ENCODE measurements at places on chromosomes 2 and 18. TPM values are rescaled to one million over a fixed set of nuclear protein-coding genes. Genes with fewer than 3 reads are reported as not detected.

DNA sequence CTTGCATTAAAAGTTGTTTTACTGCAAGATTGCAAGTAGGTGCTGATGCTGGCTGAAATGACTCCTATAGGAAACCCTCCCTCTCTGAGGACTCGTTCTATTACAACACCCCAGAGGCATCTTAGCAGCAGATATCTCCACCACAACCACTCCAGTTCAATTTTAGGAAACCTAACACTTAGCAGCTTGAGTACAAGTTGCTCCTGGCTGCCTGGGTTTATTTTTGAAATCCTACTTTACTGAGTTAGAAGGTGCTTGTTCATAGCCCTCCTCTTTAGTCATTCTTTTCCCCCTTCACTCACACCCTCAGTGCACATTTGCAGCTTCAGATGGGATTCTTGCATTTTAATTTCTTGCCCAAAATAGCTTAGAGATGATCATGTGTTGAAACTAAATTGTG, 111.5 kb downstream of the MTCL1 start:
- no peak for DNase-seq

Gene SIX3
- total RNA-seq, result not detected

GRCh38 chr2:72778410-72778809, 47.4 kb downstream of the EXOC6B start:
- no peak for DNase-seq

Gene PLCD4
- total RNA-seq, result 1.9 TPM

DNA sequence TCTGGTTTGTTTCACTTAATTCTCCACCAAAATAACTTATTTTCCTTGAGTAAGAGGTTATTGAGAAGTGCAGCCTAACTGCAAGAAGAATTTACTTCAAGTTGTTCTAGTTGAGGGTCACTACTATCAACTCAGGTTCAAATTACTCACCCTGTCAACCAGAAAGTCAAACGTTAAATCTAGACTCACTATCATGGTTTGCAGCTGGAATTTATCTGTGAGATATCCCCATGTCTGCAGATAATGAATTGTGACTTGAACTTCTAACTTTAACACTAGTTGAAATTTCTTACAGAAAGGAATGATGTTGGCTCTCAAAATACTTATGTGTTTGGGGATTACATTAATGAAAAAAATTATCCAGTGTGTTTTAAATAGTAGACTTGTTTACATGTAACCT, 1145.7 kb upstream of the NXPH2 start:
- DNase-seq, result no peak

GRCh38 chr2:64639691-64640090, 14.0 kb downstream of the SERTAD2 start:
- DNase-seq, result no peak

Gene ITGB6
- total RNA-seq, result 13.7 TPM

DNA sequence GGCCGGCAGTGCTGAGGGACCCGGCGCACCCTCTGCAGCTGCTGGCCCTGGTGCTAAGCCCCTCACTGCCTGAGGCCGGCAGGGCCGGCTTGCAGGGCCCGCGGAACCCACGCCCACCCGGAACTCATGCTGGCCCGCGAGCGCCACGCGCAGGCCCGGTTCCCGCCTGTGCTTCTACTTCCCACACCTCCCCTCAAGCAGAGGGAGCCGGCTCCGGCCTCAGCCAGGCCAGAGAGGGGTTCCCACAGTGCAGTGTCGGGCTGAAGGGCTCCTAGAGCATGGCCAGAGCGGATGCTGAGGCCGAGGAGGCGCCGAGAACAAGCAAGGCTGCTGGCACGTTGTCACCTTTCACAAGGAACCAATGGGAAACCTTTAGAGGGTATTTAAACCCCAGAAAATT, 36.8 kb upstream of the ZNF532 start:
- DNase-seq, result no peak

DNA sequence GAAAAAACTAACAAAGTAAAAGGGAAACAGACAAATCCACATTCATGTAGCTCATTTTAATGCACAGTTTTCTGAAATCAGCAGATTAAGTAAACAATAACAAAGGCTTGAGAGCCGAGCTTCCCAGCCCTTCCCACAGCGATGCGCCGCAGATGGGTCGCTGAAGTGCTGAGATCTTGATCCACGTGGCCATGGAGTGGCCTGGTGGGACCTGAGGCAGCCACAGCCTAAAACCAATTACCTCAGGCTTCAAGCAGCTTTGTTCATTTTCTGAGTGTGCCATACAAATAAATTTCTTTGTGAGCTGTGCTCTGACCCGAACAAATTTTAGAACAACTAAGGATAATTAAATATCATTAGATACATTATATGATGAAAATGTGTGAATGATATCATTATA, 25.6 kb upstream of the CYRIA start:
- DNase-seq, result no peak

- DNase-seq, result no peak
Observed at GRCh38 chr2:108787216-108787541, 608 bp downstream of the CCDC138 start.

- DNase-seq, result peak; percentile 12
Observed at GRCh38 chr2:240347949-240348500, 87.4 kb upstream of the GPC1 start.

DNA sequence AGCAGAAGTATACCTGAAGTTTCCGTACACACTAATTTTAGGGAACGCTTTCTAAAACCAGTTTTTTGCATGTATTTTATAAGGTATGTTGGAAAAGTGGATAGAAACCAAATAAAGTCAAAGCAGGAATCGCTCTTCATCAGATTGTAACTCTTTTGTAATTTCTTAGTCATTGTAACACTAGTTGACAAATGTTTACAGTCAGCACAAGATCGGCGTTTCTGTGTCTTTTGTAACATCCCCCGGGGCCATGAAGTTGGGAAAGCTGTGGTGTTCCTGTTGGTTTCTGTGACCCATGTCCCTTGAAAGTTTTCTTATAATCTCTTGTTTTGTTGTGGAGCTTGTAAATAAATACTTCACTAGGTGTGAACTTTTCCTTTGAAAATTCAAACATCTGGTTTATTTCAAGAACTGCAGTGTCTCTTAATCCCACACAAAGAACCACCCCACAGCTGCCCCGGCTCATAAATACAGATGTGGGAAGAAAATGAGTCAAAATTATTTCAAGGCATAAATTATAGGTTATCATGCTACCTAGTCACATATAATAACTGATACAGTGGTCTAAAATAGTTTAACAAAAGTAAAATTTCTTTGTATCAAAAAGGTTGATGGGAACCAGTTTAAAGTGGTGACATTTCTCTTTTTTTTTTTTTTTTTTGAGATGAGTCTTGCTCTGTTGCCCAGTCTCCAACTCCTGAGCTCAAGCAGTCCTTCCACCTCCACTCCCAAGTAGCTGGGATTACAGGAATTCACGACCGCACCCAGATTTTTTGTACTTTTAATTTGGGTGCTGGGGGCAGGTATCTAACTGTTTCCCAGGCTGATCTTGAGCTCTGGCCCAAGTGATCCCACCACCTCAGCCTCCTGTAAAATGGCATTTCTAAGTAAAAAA, 751 bp upstream of the NMI start:
- peak; percentile 20 for DNase-seq

Gene RAPGEF4
- total RNA-seq, result 8.0 TPM

- DNase-seq, result no peak
Observed at GRCh38 chr2:177058747-177059146, 153.8 kb upstream of the HNRNPA3 start.

Gene DNAJC10
- total RNA-seq, result 76.4 TPM

GRCh38 chr2:37779139-37779538, 107.7 kb upstream of the CDC42EP3 start:
- DNase-seq, result no peak

DNA sequence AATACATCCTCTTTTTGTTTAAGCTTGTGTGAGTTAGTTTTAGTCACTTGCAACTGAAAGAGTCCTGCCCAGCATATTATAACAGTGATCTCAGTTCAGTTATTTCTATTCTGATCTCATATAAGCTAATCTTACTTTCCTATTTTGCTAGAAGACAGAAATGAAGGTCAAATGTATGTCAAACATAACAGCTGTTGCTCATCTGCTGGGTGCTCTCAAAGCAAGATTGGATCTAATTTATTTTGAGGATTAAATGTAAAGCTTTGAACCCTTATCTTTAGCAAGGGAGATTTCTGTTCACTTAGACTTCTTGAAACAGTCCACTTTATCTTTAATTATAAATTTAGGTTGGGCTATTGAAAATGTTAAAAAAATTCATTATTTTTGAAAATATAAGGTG, 31.2 kb downstream of the CRYGD start:
- no peak for DNase-seq

DNA sequence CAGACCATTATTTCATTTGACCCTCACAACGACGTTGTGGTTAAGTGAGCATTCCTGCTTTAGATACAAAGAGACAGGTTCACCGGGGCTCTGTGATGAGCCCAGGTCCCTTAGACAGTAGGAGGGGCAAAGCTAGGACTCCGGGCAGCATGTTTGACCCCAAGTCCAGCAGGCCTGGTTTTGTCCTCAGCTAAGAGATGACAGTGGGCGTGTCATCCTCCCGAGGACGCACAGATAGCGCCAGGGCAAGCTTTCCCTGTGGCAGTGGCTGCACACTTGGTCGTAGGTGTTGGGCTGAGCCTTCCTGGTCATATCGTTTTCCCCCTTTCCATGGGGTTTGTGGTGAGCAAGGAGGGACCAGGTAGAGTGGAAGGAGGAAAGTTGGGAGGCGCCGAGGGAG, 76.3 kb downstream of the MTCL1 start:
- DNase-seq, result no peak

- no peak for DNase-seq
Observed at GRCh38 chr18:54215069-54215468, 9.4 kb downstream of the MBD2 start.

Gene CASP10
- total RNA-seq, result 21.6 TPM

DNA sequence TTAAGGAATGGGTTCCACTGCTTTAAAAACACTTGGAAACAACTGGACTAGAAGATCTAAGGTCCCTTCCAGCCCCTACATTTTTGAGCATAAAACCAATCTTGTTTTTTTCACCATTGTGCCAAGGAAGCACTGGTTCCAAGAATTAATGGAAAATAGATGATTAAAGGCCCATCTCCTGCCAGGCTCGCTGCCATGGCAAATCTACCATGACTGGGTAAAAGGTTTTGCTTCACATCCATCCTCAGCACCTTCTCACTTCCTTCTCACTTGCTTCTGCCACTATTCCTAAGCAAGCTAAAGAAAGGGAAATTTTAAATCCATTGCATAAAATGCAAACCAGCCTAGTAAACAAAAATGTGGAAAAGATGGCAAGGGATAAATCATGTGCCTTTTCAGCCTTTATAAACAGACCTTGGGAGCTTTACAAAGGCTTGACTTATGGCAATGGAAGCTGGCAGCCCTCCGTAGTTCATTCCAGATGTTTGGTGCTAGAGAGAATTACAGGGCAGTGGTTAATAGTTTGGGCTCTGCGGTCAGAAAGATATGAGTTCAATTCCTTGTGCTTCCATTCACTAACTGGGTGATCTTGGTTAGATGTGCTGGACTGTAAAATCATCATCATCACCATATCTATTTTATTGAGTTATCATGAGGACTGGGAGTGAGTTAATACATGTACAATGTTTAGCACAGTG, 27.0 kb upstream of the ST3GAL5 start:
- DNase-seq, result no peak

Gene ACKR3
- total RNA-seq, result 68.5 TPM

- DNase-seq, result peak; percentile 16
Observed at GRCh38 chr2:33246432-33246831, 230.0 kb upstream of the RASGRP3 start.

GRCh38 chr2:20365249-20365817, 14.7 kb upstream of the PUM2 start:
- no peak for DNase-seq

DNA sequence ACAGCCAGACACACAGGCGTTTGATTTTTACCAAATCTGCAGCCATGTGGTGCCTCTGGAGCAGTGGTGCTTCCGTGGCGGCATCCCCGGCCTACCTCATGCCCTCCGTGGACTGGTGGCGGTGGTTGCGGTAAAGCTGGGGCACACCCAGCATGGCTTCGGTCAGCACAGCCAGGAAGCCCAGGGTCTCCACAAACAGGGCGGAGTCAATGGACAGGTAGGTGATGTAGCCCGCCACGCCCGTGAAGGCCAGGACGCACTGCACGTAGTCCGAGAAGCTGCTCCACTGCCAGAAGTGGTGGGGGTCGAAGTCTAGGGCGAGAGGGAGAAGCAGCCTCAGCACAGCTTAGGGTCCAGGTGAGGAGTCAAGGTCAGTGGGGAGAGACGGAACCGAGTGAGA, 32.4 kb downstream of the SLC66A2 start:
- no peak for DNase-seq

Gene SPDYA
- 0.78 TPM for total RNA-seq

Gene CFAP53
- total RNA-seq, result 2.7 TPM

Gene TIGD1
- 11.6 TPM for total RNA-seq

DNA sequence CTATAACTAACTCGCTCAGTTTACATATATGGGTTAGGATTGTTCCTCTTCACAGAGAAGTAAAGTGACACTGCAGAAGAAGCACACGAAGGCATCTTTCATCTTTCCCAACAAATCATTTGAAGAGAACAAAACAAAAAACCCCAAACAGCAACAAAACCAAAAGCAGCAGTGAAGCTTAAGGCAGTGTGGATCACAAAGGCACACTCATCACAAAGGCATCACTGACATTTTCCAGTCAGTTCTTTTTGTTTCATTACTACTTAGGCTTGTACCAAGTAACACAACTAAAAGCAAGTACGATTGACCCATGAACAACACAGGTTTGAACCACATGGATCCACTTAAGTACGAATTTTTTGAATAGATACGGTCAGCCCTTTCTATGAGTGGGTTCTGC, 75.7 kb downstream of the RNF152 start:
- DNase-seq, result no peak

DNA sequence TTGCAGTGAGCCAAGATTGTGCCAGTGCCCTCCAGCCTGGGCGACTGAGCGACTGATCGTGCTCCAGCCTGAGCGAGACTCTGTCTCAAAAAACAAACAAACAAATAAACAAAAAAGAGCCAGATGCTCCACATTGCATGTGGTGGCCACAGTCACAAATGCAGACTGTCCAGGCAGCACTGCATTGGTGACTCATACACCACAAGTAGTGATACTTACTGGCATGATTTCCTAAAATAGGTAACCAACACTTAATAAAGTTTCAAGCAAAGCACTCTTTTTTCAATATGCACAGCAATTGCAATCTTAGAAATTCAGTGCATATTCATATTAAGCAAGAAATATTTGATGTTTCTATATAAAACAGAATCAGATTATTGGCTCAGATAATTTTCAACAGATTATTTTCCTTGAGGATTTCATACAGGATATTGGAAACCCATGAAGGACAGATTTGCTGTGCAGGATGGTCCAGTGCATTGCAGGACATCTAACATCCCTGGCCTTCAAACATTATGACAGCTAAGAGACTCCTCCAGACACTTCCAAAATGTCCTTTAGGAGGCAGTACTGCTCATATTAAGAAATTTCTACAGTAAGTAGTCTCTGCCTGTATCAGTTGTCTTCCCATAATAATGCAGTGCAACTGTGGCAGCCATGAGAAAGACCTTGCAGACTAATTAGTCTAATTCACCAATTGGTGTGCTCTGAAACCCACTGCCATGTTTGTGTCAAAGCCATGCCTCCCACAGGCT, 10.5 kb upstream of the SLC1A4 start:
- DNase-seq, result no peak

Gene CAPN14
- not detected for total RNA-seq

- no peak for DNase-seq
Observed at GRCh38 chr2:236905976-236906375, 179.7 kb upstream of the COPS8 start.

Gene STARD6
- not detected for total RNA-seq

Gene PXDN
- 17.3 TPM for total RNA-seq

GRCh38 chr18:49018554-49019445, 68.0 kb upstream of the SMAD7 start:
- DNase-seq, result no peak

Gene GAL3ST2
- not detected for total RNA-seq

Measured in thyroid gland (tissue), 4 donors.